ENCODE measurements at places on chromosomes 6 and 20.

DNA sequence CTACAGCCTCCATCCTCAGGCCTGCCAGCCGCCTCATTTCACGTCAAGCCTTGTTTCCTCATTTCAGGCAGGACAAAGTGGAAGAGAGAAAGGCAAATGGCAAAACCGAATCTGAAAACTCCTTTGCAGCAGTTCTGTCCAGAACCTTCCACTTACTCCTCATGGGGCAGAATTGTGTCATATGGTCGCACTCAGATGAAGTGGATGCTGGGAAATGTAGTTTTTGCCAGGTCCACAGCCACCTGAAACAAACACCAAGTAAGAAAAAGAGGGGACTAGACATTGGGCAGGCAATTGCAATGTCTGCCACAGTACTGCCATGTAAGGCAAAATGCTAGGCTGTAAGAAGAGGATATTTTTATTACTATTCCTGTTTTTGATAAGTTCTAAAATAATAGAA lies 44.9 kb downstream of the ISM1 start:
- DNase-seq = no peak

DNA sequence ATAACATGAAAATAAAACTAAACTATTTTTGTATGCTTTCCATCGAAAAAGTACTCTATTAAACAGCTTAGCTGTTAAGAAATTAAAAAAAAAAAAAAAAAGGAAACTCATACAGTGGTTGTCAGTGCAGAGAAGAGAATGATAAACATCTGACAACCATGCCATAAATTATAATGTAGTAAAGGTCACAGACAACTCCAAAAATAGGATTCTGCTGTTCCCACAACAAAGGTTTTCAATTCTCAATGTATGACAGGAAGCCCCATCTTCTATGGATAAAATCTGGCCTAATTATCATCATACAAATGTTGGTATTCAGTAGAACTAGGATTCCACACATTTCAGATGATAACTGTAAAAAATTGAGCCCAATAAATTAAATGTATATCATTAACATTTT lies 5.0 kb downstream of the PLN start:
- DNase-seq = no peak

- no peak for DNase-seq
Measured at GRCh38 chr6:150372051-150372450, 3.2 kb downstream of the IYD start.

- no peak for DNase-seq
Measured at GRCh38 chr20:15630360-15630759, 942.9 kb downstream of the KIF16B start.

- DNase-seq = no peak
Measured at GRCh38 chr6:154960299-154960843, 34.7 kb upstream of the TIAM2 start.

GRCh38 chr20:64065974-64066343 lies 3.0 kb downstream of the TCEA2 start:
- no peak for DNase-seq

- DNase-seq = no peak
Measured at GRCh38 chr6:8278562-8278961, 156.8 kb downstream of the SLC35B3 start.

DNA sequence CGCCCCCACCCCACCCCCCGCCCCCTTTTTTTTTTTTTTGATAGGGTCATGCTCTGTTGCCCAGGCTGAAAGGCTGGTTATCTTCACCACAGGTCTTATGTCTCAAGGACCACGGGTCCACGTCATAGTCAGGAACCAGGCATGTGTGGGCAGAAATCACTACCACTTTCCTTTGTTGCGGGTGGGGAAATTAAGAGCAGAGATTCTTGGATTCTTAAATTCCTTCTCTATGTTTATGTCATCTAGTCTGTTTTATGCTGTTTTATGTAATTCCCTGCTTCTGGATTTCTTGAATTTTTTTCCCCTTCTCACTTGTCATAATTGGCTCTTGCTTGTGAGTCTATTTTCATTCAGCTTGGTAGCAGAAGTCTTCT lies 25.8 kb upstream of the PLCG1 start:
- DNase-seq = no peak

DNA sequence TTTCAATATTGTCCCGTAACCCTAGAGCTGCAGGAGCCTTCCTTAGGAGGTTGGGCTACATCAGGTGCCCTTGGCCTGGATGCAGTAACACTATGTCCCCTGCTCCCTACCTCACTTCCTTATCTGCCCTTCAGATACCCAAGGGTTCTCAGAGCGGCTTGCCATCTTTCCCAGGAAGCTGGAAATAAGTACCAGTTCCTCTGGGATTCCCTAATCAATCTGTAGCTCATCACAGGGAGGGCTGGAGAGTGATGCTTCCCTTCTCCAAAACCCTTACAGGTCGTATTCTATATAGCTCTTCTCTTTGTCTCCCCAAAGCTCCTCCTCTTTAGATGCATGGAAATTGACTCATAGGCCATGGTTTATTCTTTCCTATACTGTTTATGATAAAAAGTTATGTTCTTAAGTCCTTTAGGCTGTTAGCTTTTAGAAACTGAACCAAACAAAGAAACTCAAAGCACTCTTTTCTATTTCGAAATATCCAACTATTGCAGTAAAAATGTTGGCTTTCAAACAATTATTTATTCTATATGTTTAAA lies 4.2 kb downstream of the MYCT1 start:
- DNase-seq = no peak

DNA sequence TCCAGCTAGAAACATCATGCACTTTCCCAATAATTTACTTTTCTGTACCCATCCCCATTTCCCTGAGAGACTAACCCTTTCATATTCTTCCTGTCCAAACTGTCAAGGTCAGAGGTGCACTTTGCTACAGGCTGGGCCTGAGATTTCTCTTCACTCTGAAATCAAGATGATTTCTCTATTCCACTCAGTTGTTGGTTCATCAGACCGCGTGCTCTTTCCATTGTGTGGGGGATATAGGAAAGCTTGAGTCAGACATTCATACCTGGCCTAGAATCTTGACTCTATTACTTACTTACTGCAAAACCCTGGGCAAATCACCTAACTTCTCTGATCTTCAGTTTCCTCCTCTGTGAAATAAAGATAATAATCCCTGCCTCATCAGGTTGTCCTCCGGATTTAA lies 4.7 kb upstream of the ZDHHC14 start:
- DNase-seq = no peak

DNA sequence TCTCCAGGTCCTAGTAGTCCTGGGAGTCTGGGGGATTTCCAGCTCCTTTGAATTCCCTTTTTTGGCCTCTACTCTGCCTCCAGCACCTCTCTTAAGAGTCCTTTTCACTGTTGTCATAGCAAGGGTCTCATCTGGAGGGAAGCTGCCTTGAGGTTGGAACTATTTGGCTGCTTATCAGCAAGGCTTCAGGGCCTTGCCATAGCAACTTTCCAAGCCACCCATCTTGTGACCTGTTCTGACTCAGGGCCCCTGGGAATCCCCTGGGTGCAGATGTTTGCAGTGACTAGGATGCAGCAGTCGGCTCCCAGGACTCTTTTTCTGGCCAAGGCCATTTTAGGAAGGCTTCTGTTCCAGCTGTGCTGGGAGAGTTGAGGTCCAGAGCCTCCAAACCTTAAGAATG lies 12.4 kb downstream of the PKIG start:
- DNase-seq = no peak

- DNase-seq = no peak
Measured at GRCh38 chr6:115064680-115065079, 721.9 kb upstream of the HS3ST5 start.

GRCh38 chr6:167420858-167421766 lies 96.2 kb downstream of the TTLL2 start:
- DNase-seq = no peak

GRCh38 chr6:140201787-140202458 lies 827.5 kb upstream of the CITED2 start:
- DNase-seq = no peak

DNA sequence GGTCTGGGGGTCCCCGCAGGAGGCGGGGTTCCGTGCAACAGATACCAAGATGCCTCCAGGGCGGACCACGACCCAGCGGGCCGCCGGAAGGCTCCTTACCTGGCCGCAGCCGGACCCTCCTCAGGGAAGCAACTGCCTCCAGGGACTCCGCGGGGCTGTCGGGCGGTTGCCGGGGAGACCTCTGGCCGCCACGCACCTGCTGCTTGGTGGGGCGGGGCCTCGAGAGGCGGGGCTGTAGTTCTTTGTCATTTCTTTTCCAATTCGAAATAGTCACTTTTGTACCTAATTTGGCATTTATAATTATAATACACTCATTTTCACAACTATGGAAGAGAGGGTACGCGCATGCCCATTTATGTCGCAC lies 647 bp downstream of the AK9 start:
- no peak for DNase-seq

DNA sequence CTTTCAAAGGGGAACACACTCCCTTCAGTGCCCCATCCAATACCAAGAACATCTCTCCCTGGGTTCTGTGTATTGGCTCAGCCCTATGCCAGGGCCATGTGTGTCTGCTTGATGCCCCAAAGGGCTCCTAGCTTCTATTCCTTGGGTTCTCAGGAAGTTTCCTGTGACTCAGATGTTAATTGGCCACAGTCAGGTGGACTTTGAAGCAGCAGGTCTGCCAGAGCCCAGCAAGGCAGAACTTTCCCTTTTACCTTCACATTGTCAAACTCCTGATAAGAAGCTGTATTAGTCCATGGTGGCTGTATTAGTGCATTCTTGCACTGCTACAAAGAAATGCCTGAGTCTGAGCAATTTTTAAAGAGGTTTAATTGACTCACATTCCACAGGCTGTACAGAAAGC lies 116.0 kb upstream of the PTPRT start:
- DNase-seq = no peak

DNA sequence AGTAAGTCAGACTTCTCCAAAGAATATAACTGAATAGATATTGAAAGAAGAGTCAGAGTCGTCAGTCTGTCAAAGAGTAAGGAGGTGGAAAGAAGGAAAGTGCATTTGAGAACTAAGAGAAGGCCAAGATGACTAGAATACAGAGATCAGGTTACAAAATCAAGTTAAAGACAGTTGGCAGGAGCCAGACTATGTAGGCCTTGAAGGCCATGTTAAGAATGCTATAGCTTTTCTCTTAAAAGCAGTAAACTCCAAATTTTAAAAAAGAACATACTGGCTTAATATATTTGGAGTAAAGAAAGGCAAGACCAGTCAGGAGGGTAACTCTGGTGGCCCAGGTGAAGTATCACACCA lies 68.8 kb downstream of the IBTK start:
- no peak for DNase-seq

- no peak for DNase-seq
Measured at GRCh38 chr6:139449611-139450000, 75.2 kb upstream of the CITED2 start.
